Activated CD4-positive, alpha-beta T cell treated with anti-CD3 and anti-CD28 coated beads, Interleukin-2, amount 50 U/mL, for 1 hour (primary cell): ENCODE measurements at places on chromosomes 12 and 14.

GRCh38 chr12:67803278-67803993 lies 154.9 kb downstream of the DYRK2 start:
- no peak for DNase-seq

- no peak for DNase-seq
These were observed 8.4 kb upstream of the KRT80 start for GRCh38 chr12:52200086-52200780.

GRCh38 chr14:73472185-73473114 lies 14.1 kb upstream of the NUMB start:
- DNase-seq, result no peak

- DNase-seq, result no peak
These were observed 5.3 kb downstream of the TBX3 start for GRCh38 chr12:114678718-114679117.

DNA sequence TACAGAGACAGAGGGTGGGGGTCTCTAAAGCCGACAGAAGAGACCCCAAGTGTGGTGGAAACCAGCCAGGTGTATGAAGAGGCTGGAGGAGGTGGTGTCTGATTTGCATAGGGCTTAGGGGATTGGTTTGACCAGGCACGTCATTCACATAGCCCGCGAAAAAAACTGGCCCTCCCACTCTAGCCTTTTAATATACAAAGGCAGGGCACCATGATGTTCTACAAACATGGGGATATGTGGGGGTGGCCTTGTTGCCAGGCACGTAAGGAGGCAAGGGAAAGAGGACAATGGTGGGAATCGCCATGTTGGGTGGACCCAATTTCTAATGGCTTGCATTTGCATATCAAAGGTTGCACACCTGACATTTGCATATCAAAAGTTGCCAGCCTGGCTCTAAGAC lies 13.2 kb downstream of the LALBA start:
- DNase-seq, result no peak

DNA sequence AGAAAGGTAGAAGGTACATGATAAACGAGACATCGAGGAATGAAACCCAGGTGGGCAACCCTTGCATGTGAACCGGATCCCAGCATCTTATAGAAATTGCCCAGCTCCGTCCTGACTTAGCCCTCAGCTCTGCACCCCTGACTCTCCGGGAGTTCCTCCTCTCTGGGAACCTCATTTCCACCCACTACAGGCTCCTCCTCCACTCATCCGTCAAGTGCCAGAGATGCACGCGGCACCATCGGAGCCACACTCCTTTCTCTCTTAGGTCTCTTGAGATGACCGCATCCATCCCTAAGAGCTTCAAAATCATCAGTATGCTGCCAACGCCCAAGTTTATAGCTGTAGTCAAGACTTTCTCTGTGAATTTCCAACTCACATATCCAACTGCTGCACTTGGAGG lies 84.7 kb downstream of the TTC7B start:
- DNase-seq, result no peak

DNA sequence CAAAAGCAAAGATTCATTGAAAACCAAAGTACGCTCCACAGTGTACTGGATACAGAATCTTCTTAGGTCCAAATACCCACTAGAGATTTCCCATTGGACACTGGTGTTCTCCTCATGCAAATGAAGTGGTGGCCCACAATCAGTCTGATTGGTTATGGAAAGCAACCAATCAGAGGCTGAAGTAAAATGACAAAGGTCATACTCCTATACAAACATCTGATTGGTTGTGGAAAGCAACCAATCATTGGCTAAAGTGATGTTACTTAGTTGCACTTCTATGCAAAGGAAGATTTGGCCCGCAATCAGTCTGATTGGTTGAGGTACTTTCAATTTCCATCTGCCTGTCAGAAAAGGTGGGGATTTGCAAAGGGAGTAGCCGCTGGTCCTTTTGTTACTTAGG lies 1.3 kb upstream of the WASHC3 start:
- no peak for DNase-seq

- no peak for DNase-seq
These were observed 7.7 kb upstream of the SLC6A15 start for GRCh38 chr12:84920331-84920730.

DNA sequence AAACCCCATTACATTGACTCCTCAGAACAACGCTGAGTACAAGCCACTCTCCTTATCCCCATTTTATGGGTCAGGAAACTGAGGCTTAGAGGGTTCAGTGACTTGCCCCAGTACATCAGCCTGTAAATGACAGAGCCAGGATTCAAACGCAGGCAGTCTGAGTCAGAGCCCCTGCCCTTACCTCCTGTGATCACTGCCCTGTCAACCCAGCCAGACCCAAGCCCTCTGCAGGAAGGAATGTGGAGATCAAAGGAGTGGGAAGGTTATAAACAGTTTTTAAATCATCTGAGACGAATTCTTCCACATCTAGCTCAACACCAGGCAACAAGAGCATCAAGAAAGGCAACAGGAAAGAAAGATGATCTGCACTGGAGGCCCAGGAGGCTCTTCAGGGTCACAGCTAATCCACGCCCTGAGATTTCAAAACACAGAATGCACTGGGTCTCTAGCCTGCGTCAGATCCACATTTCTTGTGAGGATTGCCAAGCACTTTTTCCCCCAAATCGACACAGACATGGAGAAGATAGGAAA lies 38.5 kb downstream of the SPTB start:
- DNase-seq, result no peak

- no peak for DNase-seq
These were observed 216.3 kb upstream of the FLRT2 start for GRCh38 chr14:85313560-85314207.

DNA sequence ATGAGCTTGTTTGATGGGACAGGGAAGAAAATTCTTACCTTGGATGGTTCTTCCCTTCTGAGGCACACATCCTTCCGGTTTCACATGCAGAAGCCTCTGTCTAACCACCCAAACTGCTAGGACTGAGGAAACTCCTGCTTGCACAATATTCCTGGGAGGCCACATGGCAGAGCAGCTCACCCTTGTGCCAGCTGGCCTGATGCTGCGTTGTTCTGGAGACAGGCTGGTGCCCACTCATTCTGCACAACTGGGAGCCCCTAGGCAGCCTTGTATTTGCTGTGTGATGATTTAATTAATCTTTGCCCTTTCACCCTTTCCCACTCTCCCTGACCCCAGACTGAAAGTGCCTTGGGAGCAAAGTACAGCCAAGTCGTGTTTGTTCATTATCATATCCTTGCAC lies 130.8 kb downstream of the RTN1 start:
- DNase-seq, result no peak

GRCh38 chr14:65238456-65238855 lies 136.1 kb upstream of the MAX start:
- DNase-seq, result no peak

DNA sequence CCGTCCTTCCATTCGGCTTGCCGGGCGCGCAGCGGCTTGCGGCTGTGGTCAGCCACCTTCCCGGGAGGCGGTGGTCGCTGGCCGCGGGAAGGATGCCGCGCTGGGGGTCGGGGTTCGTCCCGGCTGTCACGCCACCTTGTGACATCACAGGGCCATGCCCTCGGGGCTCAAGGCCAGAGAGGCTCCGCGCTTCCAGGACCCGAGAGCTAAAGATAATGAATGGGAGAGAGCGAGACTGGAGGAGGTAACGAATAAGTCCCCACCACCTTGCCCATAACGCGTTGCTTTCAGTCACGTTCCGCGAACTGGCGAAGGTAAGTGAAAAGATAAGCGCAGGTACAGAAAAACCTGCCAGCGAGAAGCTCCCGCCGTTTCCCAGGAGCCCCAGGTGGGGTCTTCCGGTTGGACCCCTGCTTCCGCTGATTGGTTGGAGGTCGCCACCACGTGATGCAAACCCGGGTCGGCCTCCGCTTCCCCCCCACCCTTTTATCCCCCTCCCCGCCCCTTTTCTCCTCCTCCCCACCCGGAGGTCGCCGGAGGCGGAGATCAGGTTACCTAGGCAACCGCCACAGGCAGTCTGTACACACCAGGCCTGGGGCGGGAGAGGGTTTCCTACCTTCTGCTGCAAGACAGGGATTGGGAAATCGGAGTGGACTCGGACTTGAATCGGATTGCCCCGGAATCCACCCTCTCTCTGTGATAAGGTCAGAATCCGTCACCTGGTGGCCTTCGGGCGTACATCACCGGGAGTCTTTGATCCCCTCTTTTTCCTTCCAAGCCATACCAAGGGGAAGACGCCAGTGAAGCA lies at the start of gene LRRC9:
TSS of gene LRRC9 (plus strand) at position 575 of the 808 bp plus-strand sequence.
- DNase-seq, result no peak

- no peak for DNase-seq
These were observed 9.7 kb downstream of the IRF2BPL start for GRCh38 chr14:77018785-77019184.

- DNase-seq, result no peak
These were observed 1241.2 kb upstream of the FLRT2 start for GRCh38 chr14:84288781-84289180.

DNA sequence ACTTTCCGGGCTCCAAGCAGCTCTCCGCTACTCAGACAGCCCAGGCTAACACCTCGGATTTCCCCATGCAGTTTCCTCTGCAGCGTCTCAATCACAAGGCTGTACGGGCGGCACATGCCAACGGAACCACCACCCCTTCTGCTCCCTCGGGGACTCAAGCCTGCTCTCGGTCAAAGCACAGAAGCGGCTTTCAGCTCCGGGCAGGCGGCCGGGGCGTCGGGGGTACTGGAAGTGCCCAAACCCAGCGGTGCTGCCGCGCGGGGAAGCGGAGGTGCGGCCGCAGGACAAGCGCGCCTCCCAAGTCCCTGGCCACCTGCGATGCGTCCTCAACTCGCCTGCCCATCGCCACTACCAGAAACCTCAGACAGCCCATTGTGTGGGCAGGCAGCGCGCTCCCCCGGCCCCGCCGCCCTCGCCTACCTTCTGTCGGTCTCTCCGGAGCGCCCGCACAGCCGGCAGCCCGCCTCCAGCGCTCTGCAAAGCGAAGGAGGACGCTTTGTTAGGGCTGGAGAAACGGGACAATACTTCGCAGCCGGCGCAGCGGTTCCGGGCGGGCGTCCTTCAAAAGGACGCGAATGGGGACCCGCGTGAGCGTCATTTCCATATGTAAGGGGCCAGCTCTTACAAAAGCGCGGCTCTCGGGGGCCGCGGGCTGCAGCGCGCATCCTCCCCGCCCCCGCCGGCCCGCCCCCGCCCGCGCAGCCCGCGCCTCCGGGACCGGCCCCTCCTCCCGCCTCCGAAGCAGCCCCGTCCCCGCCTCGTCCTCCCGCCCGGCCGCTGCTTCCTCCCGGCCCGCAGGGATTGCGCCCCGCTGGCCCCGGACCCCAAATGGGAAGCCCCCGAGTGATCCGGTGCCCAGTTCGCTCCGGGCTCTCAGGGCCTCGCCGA lies 674 bp downstream of the NIN start:
- DNase-seq, result peak; percentile 54

GRCh38 chr12:2336409-2336829 lies 283.6 kb downstream of the CACNA1C start:
- no peak for DNase-seq

- no peak for DNase-seq
These were observed 46.3 kb downstream of the PHETA1 start for GRCh38 chr12:111322336-111323250.

DNA sequence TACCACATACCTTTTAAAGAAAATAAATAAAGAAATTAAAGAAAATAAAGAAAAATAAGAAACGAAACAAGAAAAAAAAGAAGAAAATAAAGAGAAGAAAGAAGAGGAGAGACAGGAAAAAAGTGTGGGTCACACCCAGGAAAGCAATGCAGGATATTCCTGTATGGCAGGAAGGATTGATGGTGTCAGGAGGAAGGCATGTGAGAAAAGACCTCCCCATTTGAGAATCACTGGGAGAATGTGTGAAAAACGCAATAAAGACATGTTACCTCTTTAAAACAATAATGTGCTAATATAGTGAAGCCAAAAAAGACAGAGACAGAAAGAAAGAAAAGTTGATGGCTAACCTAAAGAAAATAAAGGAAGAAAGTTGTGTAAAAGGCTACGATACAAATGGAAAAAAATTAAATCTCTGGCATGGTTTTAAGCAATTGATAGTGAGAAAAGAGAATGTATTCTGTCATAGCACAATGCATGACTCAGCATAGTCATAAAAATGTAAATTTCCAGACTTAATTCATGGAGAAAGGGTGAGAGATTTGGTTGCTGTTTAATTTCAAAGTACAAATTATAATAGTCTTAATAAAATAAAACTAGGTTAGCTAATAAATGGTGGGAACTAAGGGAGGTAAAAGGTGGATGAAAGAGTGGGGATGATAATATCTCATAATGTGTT lies 24.3 kb upstream of the FOXG1 start:
- no peak for DNase-seq

DNA sequence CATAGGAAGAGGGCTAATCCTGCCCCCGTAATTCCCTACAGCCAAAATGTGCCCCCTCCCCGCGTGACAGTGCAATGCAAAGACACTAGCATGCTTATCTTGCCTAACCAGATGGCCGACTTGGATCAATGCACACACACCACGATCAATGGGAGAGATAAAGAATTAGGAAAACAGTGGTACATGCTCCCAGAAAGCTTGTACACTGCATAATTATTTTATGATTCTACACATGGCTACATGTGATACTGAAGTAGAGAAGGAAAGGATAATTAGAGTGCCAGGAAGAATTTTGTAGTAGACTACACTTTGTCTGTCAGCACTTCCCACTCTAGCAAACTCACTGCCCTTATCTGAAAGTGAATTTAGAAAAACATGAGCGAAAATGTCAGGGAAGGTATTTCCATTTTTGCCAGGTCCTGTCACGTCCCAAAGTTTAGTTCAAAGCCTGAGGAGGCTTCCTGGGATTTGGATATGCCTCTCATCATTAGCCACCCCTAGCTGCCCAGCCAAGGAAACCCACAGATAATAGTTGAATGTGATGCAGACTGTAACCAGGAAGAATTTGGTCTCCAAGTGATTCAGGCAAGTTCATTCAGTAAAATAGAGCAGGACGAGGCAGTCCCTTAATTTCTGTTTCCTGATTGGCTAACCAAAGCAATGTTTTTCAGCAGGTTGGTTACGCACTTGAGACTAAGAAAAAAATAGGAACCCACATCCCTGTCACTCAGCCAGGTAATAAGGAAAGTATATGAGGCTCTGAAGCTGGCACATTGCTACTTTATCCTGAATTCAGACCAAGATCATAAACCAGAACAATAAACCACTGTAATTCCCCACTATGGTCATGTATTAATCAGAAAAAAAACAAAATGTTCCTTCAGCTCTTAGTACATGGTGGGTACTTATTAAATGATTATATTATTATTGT lies 199.6 kb upstream of the OTX2 start:
- no peak for DNase-seq

DNA sequence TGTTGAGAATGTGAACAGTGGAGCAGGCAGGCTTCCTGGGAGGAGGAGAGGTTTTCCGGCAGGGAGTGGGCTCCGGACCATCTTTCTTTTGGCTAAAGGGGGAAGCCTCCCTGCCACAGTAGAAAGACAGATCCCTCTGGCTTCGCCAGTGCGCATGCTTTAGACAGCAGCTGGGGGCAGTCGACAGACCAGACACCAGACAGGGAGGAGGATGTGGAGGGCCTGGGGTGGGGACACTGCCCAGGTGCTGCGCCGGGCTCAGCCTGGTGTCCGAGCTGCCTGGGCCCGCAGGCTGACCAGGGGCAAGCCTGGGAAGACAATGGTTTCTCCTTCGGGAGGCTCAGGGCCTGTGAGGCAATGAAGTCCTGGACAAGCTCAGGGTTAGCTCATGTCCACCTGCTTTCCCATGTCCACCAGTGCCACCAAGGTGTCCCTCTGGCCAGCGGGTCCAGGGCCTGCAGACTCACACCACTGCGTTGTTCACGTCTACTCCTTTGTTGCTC lies 67.3 kb downstream of the PRIMA1 start:
- no peak for DNase-seq

GRCh38 chr14:58861586-58861985 lies 223.8 kb downstream of the DACT1 start:
- no peak for DNase-seq

- no peak for DNase-seq
These were observed 1197.5 kb downstream of the LRFN5 start for GRCh38 chr14:42804141-42804540.

GRCh38 chr12:91413581-91414546 lies 231.2 kb upstream of the DCN start:
- no peak for DNase-seq
